Mucosa of gallbladder (tissue), 1 donor: ENCODE measurements at places on chromosomes 7 and 10.

GRCh38 chr10:13560597-13560996, 26.2 kb upstream of the PRPF18 start:
- DNase-seq = no peak

DNA sequence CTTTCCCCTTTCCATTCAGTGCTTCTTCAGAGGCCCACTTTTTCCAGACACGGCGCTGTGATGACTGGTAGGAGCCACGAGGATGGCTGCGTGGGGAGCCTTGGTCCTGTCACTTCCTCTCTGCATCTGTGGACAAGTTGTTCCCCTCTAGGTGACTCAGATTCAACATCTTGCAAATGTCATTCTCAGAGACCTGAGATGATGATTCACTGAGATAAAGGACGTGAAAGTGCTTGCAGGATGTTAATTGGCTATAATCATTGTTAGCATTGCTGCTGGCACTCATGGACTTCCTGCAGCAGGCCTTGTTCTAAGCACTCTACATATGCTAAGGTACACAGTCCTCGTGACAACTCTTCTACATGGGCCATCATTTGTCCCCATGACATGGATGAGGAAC, 489.8 kb upstream of the ZMIZ1 start:
- no peak for DNase-seq

- no peak for DNase-seq
Observed at GRCh38 chr7:157635148-157635500, 298.3 kb downstream of the DNAJB6 start.

GRCh38 chr7:139205843-139206242, 25.2 kb upstream of the UBN2 start:
- no peak for DNase-seq

DNA sequence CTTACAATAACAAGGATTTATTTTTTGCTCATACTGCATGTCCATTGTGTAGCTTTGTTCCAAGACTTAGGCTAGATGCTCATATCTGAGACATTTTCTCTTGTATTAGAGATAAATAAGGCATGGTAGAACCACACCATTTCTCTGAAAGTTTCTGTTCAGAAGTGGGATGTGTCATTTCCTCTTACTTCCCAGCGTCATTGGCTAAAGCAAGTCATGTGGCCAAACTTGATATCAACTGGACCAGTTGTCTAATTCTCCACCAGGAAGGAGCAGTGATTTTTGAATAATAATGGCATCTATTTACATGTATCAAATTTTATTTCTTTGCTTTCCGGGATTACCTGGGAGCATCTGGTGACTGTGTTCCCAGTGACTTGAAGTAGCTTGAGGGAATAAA, 38.3 kb downstream of the AHCYL2 start:
- no peak for DNase-seq

DNA sequence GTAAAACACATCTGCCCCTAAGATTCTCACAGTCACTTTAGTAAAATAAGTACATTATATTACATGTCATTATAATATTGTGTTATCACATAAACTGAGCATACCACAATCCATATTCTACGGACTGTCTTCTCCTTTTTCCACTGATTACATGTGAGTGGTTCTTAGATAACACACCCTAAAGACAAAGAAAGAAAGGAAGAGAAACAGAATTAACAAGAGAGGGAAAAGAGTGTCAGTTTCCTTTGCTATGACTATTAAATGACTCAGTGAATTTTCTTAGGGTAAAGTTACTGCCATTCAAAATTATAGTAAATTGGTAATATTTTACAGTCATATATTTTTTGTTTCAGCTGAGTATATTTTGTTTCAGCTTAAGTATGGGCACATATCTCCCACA, 268.3 kb downstream of the TWIST1 start:
- DNase-seq = no peak
